Pons (tissue), 1 donor: ENCODE measurements at places on chromosomes 4 and X.

DNA sequence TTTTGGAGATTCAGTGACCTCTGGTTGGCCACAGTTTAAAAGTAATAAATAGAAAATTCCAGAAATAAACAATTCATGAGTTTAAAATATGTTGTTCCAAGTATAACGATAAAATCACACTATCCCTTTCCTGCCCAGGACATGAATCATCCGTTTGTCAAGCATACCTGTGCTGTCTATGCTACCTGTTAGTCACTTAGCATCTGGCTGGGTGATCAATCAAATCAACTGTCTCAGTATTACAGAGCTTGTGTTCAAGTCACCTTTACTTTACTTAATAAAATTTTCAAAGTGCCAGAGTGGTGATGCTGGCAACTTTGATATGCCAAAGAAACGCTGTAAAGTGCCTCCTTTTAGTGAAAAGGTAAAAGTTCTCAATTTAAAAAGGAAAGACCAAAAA, 979.5 kb upstream of the NDST4 start:
- DNase-seq: no peak

GRCh38 chr4:77308843-77309242, 151.8 kb downstream of the CCNG2 start:
- peak; percentile 26 for DNase-seq

- DNase-seq: no peak
Measured at GRCh38 chr4:80094191-80094590, 21.2 kb upstream of the ANTXR2 start.

DNA sequence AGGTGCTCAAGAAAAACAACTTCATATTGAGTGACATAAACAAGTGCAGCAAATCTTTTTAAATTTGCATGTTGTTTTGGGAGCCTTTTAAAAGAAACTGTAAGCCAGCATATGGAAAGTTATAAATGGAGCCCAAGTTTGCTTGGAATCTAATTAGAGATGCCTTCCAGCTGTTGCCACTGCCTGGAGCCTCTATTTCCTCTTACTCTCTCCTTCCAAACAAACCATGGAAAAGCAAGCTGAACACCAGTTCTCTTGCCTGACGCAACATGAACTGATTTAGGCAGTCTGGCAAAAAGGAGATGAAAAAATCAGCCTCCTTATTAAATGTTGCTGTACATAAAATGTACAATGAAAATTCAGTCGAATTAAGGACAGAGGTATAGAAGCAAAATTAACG, 21.5 kb downstream of the ARSJ start:
- DNase-seq: no peak

GRCh38 chrX:136827026-136827425, 46.3 kb upstream of the ARHGEF6 start:
- no peak for DNase-seq

DNA sequence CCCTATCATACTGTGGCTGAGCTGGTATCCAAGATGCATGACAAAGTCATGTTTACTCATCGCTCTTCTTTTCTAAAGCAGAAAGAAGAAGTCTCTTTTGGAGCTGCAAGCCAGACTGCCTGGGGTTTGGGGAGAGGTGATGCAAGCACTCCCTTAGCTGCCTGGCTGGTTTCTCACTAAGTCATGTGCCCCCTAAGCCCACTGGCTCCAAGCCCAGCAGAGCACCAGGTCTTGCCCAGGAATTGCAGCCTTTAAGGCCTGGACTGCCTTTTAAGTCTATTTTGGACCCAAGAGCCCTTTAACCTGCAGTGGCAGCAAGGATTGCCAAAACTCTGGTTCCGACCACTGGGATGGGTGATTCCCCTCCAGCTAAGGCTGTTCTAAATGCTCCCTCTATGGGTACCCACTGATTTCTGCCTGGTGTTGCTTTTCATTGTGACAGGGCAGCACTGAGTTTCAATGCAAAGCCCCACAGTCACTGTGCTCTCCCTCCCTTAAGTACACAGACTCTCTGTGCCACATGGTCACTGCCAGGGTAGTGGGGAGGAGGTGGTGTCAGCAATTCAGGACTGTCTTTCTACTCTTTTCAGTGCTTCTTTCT, 548.6 kb downstream of the TLL1 start:
- no peak for DNase-seq

DNA sequence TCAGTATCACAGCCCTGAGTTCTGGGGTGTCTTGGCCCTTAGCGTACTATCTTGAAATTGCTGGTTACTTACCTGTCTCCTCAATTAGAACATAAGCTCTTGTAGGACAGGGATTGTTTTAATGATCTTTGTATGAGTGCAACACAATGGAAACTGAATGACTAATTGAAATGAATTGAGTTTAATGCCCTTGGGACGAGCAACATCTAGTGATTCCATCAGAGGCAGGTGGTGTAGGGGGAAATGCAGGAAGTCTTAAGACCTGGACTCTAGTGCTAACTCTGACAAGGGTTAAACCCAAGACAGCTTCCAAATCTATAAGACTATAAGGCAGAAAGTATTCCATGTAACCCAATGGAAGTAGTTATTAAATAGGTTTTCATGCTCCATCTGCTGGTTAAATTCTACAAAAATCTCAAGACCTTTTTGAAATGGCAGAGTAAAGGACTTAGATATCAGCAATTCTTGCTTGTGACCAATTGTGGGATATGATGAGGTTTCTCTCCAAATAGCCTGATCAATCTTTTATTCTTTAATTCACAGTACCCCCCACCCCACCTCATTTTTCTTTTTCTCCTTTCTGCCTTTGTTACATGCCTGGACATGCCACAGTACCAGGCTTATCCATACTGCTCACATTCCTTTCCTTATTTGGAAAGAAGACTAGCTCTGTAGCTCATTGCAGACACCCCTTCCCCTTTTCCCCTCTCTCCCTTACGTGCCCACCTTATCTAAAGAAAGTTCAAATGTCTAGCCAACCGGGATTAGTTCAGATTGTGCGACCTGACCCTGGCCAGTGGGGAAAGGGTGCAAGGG, 340.8 kb downstream of the PAPSS1 start:
- peak; percentile 10 for DNase-seq

DNA sequence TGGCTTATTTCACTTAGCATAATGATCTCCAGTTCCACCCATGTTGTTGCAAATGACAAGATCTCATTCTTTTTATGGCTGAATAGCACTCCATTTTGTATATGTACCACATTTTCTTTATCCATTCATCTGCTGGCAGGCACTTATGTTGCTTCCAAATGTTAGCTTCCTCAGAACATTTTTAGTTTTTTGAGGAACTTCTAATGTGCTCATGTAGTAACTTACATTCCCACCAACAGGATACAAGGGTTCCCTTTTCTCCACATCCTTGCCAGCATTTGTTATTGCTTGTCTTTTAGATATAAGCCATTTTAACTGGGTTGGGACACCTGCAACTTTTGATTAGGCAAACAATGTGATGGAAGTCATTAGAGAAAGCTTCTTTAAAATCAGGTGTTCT, 454.2 kb downstream of the NLGN4X start:
- DNase-seq: peak; percentile 1

GRCh38 chrX:23008431-23009099, 8.8 kb downstream of the DDX53 start:
- DNase-seq: peak; percentile 49

DNA sequence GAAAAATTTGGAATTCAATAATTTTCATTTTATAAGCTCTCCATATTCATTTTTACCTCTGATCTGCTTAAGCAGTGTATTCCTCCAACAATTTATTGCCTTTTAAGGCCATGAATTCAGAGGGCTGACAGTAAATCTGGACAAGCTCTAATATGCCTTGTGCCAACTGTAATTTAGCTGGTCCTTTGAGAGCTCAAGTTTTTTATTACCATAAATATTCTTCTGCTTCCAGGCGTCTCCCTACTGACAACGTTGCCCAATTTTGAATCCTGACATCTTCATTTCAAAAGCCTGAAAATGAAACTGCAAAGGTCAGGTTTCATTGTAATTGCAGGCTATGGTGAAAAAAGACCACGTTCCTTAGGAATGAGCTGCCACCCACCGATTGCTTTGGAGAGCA, 95.8 kb upstream of the GEMIN8 start:
- DNase-seq: no peak

GRCh38 chrX:129553619-129554288, 13.7 kb downstream of the OCRL start:
- DNase-seq: no peak
